Vagina (tissue), 2 donors: ENCODE measurements at places on chromosomes 1 and 21.

- H3K4me3 ChIP-seq: no peak overlapping the region
- no peak for DNase-seq
- no peak overlapping the region for H3K27ac ChIP-seq
These were observed 188.8 kb downstream of the TNR start for GRCh38 chr1:175554586-175554985.

DNA sequence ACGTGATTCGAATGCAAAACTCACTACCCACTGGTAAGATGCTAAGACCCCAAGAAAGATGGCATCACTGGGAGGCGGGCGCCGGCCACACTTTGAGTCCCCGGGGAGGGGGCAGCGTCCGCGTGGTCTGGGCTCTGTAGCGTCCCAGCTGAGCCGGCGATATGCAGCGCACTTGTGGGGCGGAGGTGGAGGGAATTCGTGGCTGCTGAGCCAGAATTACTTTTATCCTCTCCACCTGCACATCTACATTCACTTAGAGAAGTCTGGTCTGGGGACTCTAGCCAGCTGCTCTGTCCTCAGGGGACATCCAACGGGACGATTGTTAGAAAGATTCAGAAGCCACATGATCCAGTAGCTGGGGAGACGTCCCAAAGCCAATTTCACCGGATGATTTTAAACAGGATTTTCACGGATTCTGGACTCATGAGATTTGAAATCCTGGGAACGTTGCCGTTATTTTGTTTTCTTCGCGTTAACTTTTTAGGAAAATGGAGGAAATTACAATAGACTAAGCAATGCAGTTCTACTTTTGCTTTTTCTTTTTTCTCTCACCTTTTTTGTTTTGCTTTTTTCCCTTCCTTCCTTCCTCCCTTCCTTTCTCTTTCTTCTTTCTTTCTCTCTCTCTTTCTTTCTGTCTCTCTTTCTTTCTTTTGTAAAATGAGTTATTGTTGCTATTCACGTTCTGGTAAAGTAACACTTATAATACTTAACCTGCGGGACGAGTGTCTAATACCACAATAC, 1.3 kb downstream of the JAM2 start:
- H3K27ac ChIP-seq: peak overlapping the region; percentile 91
- H3K36me3 ChIP-seq: no peaks in the 10 kb centered on the region
- H3K4me1 ChIP-seq: peaks cover 6% of the 10 kb centered on the region

DNA sequence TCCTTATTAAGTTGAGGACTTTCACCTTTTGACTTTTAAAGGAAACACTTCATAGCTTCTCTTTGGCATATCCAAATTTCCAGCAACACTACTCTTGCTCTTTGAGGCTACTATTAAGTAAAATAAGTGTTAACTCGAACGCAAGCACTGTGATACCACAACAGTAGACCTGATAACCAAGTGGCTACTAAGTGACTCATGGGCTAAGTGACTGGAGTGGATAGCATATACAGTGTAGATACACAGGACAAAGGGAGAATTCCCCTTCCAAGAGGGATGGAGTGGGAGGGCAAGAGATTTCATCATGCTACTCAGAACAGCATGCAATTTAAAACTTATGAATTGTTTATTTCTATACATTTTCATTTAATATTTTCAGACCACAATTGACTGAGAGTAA, 9.8 kb upstream of the KCNA3 start:
- H3K27ac ChIP-seq: no peak overlapping the region
- no peaks in the 10 kb centered on the region for H3K36me3 ChIP-seq
- H3K4me3 ChIP-seq: no peak overlapping the region
- H3K27me3 ChIP-seq: no peaks in the 10 kb centered on the region
- H3K4me1 ChIP-seq: no peaks in the 10 kb centered on the region
- DNase-seq: no peak

DNA sequence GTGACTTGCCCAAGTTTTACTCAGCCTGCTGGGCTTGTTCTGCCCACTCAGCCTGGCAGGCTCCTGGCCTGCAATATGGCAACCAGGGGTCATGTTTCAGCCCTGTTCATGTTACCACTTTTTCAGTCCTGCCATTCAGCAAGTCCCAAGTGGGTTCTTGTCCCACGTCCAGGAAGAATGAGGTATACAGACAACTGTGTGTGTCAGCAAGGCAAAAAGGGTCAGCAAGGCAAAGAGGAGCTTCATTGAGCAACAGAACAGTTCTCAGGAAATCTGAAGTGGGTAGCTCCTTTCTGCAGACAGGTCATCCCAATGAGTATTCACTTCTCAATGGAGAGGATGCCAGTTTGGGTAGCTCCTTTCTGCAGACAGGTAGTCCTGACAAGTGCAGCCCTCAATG, 1233.3 kb upstream of the B3GALT2 start:
- H3K4me1 ChIP-seq: no peaks in the 10 kb centered on the region
- no peak overlapping the region for H3K4me3 ChIP-seq
- H3K27ac ChIP-seq: no peak overlapping the region

DNA sequence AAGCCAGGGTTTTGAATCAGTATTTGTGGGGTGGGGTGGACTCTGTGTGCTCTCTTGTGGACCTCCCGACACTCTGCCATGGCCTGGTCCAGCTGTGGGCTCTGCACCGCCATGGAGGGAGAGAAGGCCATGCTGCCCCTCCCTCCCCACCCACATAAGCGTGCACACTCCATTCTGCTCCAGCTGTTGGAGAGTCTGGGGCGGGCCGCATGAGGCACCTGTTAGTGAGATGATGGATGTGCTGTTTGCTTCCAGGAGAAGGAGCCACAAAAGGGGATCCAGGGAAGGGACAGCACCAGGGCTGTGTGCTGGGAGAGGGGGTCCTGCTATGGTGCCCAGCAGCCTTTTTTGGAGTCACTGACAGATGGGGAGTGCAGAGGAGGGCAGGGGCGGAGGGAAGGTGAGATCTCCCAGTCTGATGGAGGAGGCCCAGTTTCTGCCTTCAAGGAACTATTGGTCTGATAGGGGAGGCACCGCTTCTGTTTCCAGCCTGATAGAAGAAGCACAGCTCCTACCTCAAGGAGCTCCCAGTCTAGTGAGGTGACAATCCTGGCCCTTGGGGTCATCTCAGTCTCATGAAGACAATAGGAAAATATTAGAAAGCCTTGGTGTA, 101.5 kb downstream of the ACTL8 start:
- no peak overlapping the region for H3K4me3 ChIP-seq
- H3K36me3 ChIP-seq: no peaks in the 10 kb centered on the region
- no peaks in the 10 kb centered on the region for H3K4me1 ChIP-seq
- no peak overlapping the region for H3K27ac ChIP-seq
- DNase-seq: no peak

DNA sequence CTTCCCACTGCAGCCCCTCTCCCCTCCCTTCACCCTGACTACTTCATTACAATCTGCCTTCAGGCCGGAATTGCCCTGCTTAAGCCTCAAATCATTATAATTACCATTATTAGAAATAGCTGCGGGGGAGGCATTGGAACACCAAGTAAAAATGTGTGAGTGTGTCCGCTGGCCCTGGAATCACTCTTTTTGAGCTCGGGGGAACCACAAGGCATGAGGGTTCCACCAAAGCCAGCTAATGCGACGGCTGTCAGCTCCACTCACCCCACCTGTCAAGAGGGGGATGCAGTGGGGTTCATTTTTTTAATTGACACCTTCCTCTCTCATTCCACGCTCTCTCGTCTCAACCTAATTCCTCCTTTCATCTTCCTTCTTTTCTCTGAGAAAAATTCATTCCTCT, 177.2 kb downstream of the PBX1 start:
- no peak overlapping the region for H3K27ac ChIP-seq
- no peaks in the 10 kb centered on the region for H3K36me3 ChIP-seq
- DNase-seq: no peak
- peaks cover 34% of the 10 kb centered on the region for H3K4me1 ChIP-seq

GRCh38 chr1:165426745-165427144, 18.2 kb downstream of the RXRG start:
- DNase-seq: no peak
- no peak overlapping the region for H3K27ac ChIP-seq
- H3K27me3 ChIP-seq: no peaks in the 10 kb centered on the region
- H3K4me3 ChIP-seq: no peak overlapping the region
- H3K4me1 ChIP-seq: peaks cover 5% of the 10 kb centered on the region

GRCh38 chr1:151165281-151165737, 393 bp downstream of the LYSMD1 start:
- peak overlapping the region; percentile 88 for H3K27ac ChIP-seq
- H3K27me3 ChIP-seq: no peaks in the 10 kb centered on the region
- H3K4me3 ChIP-seq: peak overlapping the region; percentile 82
- H3K36me3 ChIP-seq: no peaks in the 10 kb centered on the region
- DNase-seq: peak; percentile 92
- H3K4me1 ChIP-seq: peaks cover 38% of the 10 kb centered on the region

DNA sequence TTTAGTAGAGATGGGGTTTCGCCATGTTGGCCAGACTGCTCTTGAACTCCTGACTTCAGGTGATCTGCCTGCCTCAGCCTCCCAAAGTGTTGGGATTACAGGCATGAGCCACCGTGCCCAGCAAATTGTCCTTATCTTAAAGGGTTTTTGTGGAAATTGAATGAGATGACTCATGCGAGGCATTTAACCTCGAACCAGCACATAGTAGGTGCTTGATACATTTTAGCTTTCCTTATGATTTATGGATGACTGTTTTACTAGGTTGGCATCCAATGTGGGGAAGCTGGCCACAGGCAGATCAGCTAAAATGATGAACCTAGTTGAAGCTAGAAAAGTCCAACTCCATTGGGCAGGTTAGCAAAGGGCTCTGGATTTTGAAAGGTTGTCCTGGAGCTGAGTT, 1.4 kb upstream of the COL9A2 start:
- no peak for DNase-seq
- H3K36me3 ChIP-seq: no peaks in the 10 kb centered on the region
- no peak overlapping the region for H3K27ac ChIP-seq
- H3K4me1 ChIP-seq: peaks cover 31% of the 10 kb centered on the region
- H3K4me3 ChIP-seq: no peak overlapping the region

- H3K27ac ChIP-seq: no peak overlapping the region
- H3K4me1 ChIP-seq: no peaks in the 10 kb centered on the region
- DNase-seq: no peak
- no peak overlapping the region for H3K4me3 ChIP-seq
These were observed 309.4 kb downstream of the BRINP3 start for GRCh38 chr1:190168116-190168892.

DNA sequence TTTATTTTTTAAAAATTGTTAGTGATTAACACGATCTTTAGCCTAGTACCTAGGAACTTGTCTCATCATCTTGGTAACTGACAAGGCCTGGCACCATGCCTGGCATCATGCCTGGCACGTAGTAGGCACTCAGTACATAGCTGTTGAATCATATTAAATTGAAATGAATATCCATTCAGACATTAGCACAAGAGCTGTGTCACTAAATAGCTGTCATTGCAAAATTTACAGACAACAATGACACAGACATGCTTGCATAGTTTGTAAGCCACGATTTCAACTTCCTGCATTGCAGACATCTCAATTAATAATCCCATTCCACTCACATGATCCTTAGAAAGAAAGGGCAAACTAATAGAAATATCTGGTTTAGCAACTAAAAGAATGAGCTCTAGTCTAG, 15.4 kb upstream of the PHACTR4 start:
- DNase-seq: no peak
- H3K4me3 ChIP-seq: no peak overlapping the region
- H3K4me1 ChIP-seq: no peaks in the 10 kb centered on the region
- H3K27ac ChIP-seq: no peak overlapping the region
- H3K27me3 ChIP-seq: no peaks in the 10 kb centered on the region

DNA sequence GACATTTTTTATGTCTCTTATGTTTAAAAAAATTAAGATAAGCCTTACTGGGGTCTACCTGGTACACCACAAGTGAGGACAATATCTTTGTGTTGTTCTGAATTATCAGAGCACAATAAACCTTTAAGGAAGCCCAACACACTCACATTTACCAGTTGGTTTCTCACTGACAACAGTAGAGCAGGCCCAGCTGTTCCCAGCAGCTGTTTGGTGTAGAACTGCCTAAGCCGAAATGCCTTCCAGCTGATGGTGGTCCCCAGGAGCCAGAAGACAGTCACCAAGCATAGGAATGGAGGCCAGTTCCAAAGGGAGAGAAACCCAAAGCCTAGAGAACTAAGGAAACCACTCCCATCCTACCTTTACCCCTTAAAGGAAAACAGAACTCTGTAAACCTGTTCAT, 428.6 kb upstream of the CAMK1G start:
- no peak overlapping the region for H3K27ac ChIP-seq
- H3K4me1 ChIP-seq: no peaks in the 10 kb centered on the region
- H3K4me3 ChIP-seq: no peak overlapping the region
- H3K27me3 ChIP-seq: no peaks in the 10 kb centered on the region

- H3K27ac ChIP-seq: no peak overlapping the region
- no peaks in the 10 kb centered on the region for H3K36me3 ChIP-seq
- H3K27me3 ChIP-seq: no peaks in the 10 kb centered on the region
- DNase-seq: no peak
These were observed 202.6 kb upstream of the COA6 start for GRCh38 chr1:234170622-234171021.

DNA sequence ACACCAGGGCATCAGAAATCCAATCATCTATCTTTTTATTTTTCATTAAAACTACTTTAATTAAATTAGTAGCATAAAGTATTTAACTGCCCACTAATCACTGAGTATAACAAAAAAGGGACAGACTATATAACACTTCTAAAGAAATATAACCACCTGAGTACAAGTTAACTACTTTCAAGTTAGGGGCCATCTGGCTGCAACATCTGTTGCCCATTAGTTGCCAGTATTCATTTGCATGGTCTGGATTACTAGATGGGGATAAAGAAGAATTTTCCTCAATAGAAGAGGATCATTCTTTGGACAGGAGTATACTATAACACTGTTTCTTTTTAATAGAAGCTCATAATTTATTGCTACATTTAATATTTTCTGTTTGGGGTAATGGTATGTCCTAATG, 446.4 kb downstream of the AMY1C start:
- H3K27me3 ChIP-seq: no peaks in the 10 kb centered on the region
- H3K27ac ChIP-seq: no peak overlapping the region
- H3K36me3 ChIP-seq: no peaks in the 10 kb centered on the region
- H3K4me3 ChIP-seq: no peak overlapping the region
- DNase-seq: no peak

GRCh38 chr1:156898161-156898566, 4.6 kb downstream of the PEAR1 start:
- H3K27ac ChIP-seq: peak overlapping the region; percentile 89
- no peaks in the 10 kb centered on the region for H3K27me3 ChIP-seq
- peaks cover 59% of the 10 kb centered on the region for H3K4me1 ChIP-seq
- H3K4me3 ChIP-seq: no peak overlapping the region
- no peak for DNase-seq
- no peaks in the 10 kb centered on the region for H3K36me3 ChIP-seq

DNA sequence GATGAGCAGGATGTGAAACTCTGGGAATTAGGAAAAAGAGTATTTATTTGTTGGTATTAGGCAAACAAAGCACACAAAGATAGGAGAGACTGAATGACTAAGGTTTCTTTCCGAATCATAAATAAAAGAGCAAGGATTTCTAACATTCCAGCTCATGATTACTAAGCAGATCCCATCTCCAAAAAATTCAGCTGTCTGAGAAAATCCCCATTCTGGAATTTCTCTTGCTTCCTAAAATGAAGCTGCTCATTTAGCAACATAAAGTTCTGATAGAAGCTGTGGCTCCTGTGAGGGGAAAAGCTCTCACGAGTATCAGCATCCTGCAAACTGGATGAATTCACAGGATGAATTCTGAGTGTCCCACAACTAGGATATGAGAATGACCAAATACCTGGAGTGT, 6.7 kb upstream of the SH2D5 start:
- H3K36me3 ChIP-seq: peaks cover 34% of the 10 kb centered on the region
- no peak overlapping the region for H3K4me3 ChIP-seq
- H3K27me3 ChIP-seq: no peaks in the 10 kb centered on the region
- no peaks in the 10 kb centered on the region for H3K4me1 ChIP-seq
- no peak overlapping the region for H3K27ac ChIP-seq

GRCh38 chr21:23960769-23961168, 1646.5 kb downstream of the MRPL39 start:
- H3K27ac ChIP-seq: no peak overlapping the region
- no peak for DNase-seq
- no peaks in the 10 kb centered on the region for H3K27me3 ChIP-seq
- no peak overlapping the region for H3K4me3 ChIP-seq
- H3K4me1 ChIP-seq: no peaks in the 10 kb centered on the region
